Skin of body (tissue), 3 donors: ENCODE measurements at places on chromosomes 16 and 17.

GRCh38 chr17:21375757-21376080 lies 438 bp upstream of the KCNJ12 start:
- no peak for DNase-seq

GRCh38 chr17:60386147-60387058 lies 5.5 kb downstream of the USP32 start:
- peak; percentile 58 for DNase-seq

DNA sequence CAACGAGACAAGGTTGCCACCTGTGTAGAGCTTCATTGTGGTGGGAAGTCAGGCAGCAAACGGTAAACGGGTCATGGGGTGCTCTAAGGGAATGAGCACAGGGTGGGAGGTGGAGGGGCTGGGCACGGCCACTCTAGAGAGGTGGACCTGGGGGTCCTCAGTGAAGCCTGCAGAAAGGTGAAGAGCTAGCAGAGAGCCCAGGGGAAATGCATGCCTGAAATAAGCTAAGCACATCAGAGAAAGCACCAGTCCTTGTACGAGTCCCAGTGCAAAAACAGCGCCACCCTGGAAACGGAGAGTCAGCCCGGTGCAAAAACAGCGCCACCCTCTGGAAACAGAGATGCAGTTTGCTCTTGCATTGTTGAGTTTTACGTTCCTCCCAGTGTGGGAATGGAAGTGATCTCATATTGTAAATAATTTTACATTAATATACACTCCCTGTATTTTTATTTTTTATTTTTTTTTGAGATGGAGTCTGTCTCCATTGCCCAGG lies 65.0 kb downstream of the TBC1D16 start:
- DNase-seq, result no peak

GRCh38 chr16:84396537-84397008 lies 28.2 kb downstream of the ATP2C2 start:
- DNase-seq, result no peak

- no peak for DNase-seq
Observed at GRCh38 chr16:55469821-55470532, 9.0 kb upstream of the MMP2 start.

DNA sequence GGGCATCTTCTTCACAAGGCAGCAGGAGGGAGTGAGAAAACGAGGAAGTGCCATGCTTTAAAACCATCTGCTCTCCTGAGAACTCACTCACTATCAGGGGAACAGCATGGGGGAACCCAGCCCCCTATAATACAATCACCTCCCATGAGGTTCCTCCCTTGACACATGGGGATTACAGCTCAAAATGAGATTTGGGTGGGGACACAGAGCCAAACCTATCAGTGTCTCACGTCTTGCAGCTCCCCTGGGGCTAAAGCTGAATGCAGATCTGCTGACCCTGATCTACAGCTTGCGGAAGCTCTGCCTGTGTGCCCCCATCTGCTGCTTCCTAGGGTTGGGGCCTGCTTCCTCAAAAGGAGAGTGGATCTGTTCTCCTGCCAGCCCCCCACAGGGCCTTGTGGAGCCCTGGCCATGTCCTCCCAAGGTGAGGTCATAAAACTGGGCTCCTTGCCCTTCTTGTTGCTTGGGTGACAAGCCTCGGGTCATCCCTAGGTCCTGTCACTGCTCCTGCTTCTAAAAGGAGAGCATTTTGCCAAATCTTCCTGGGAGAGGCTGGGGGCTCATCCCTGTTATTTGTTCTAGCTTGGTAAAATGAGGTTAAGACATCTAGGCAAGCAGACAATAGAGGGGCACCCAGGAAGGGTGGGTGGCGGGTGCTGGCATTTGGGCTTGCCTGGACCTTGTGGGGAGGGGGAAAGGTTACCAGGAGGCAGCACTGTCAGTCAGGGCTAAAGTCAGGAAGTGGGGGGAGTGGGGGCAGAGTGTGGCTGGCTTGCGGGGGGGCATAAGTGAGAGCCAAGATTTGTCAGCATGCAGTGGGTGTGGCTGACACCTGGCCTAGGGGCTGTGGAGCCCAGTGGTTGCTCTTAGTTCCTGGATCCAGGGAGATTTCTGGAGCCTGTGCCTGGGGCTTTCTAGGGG lies 16.0 kb downstream of the KRT33A start:
- no peak for DNase-seq

DNA sequence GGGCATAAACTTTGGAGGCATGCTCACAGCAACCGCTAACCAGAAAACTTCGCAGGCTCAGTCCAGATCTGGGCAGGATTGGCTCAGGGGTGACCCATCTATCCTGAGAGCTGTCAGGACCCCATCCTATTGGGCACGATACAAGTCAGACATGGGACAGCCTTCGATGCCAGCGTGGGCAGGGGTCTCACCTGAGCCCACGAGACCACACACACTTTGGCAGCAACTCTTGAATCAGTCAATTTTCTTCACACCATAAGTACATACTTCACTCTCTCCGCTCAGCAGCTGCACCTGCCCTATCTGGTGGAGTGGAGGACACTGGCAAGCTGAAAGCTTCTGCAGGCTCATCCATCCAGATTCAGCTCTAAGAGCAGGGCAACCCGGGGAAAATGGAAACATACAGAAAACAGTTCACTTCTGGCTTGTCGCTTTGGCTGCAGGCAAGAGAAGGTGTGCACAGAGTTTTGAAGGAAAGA lies 48.3 kb downstream of the ZFHX3 start:
- DNase-seq, result no peak

DNA sequence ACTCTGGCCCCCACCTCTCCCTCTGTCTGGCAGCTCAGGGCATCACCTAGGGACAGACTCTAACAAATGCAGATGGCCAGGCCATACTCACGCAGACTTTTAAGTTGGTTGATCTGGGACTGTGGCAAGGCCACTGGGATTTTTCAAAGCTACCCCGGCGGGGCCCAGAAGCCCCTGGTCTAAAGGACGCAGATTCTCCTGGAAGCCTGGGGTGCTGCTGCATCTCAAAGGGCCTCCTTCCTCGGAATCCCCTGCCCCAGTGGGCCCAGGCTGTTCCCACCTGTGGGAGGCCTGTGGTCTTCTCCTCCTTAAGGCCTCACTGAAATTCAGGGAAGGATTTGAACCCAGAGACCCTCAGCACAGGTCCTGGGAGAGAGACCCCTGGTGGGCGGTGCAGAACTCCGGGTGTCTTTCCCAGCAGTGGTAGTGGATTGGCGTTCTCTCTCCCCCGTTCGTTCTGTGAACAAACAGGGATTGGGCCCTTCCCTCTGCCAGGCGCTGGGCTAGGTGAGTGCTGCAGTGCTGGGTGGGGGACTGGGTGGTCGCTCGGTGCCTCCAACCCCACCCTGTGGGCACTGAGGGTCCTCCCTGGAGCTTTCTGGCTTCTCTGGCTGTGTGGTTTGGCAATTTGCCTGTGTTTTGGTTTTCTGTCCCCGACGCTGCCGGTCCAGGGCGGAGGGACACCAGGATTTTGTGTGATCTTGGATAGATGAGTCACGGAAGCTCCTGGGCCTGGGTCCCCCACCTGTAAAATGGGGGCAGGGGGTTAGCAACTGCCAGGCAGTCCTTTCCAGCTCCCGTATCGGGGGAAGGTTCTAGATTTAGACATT lies 160.5 kb upstream of the GSE1 start:
- no peak for DNase-seq

- no peak for DNase-seq
Observed at GRCh38 chr16:30509081-30509765, 17.1 kb downstream of the ZNF768 start.

DNA sequence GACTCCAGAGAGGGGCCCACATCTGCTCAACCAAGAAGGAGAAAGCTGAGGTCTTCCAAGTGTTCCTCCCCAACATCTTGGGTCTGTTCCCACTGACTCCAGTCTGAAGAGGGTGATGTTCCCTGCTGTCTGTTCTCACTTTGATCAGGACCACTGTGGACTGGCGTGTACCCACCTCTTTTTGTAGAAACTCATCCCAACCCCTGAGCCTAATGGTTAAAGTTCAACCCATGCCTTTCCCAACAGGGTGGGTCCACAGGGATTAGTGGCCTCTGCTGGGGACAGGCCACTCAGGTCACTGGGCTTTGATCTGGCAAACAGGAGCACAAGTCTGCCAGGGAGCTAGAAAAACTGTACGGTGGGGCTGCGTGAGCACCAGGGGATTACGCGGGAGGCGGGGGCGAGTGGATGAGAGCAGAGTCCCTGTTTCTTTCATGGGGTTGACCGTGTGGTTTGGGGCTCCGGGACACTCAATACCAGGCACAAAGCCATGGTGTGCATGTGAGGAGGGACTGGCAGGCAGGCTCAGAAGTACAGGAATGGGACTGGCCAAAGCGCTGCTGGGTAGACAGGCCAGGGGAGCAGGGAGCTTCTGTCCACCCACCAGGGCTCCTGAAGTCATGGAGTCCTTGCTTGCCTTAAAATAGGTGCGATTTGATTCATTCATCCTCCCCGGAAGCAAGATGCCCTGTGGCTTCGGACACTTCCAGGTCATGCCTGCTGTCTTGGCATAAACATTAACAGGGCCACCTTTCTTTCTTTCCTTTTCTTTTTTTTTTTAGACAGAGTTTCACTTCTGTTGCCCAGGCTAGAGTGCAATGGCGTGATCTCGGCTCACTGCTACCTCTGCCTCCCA lies at the start of gene CA5A:
Gene CA5A, minus strand, starts transcription at position 155 of the 856 bp plus-strand sequence. Its CDS starts 79 bp downstream, at position 76.
- DNase-seq, result no peak

DNA sequence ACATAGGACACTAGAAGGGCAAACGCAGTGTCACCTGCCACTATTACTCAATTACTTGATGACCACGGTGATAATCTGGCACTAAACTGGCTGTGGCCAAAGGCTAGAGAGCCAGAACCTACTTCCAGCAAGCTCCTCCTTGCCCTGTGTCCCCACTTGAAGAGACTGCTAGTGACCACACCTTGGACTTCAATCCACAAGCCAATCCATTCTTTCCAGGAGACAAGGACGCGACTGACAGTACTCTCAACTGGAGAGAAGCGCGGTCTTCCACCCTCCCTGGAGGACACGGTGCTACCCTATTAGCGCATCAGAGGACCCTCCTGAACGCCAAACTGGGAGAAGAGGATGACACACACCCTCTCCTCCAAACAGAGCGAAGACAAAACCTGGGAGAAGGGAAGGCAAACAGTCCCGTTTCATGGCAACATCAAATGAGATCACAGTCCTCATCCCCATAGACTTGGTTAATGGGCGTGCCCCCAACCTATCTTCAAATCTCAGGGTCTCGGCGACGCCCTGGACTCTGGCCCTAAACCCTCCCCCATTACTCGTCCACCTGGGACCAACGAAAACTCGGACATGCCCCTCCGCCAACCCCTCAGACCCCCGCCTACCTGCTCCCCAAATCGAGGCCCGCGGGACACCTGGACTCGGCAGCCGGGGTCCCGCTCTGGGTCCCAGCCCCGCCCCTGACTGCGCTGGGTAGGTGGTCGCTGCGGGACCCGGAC lies 508 bp downstream of the FLCN start:
- DNase-seq, result no peak

DNA sequence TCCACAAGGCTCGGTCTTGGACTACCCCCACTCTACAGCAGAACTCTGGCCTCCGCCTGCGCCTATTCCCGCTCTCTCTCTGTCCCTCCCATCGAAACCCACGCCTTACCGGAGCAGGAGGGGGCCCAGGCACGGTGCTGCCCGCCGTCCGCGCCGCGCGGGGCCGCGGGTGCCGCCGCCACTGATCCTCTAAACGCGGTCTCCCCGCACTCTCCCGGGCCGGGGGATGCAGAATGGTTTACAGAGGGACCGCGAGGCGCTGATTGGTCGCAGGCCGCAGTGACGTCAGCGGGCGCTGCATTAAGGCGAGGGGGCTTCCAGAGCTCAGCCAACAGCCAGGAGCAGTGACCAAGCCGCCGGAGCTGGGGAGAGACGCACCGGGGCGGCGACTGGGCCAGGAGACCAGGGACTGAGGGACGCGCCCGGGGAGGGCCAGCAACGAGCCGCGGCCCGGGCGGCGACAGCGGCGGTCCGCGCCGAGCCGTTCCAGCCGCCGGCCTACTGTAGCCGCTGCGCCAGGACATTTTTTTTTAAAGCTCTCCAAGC lies 747 bp upstream of the LHX1 start:
- DNase-seq, result no peak

- no peak for DNase-seq
Observed at GRCh38 chr16:6861815-6862477, 470.7 kb upstream of the RBFOX1 start.

GRCh38 chr16:29656688-29657523 lies 6.1 kb upstream of the SPN start:
- DNase-seq, result no peak

DNA sequence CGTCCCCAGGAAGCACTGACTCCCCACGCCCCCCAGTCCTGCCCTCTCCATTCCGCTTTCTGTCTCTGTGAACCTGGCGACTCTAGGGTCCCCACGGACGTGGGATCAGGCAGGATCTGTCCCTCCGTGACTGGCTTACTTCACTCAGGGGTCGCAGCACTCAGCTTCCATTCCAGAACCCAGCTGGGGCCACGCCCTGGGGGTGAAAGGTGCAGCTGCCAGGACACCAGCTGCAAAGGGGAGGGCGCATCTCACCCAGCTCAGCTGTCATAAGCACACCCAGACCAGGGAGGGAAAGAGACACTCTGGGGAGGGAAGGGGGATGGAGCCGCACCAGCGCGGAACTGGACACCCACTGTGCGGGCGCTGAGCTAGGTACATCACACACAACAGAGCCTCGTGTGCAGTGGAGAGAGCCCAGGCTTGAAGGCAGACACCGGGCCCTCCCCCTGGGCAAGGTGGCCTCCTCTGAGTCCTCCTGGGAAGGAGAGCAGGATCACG lies 18.5 kb upstream of the HEXD start:
- no peak for DNase-seq
